ENCODE measurements at places on chromosomes 5 and 9.

- no peak for DNase-seq
These were observed 24.5 kb downstream of the PCSK5 start for GRCh38 chr9:75914883-75915452.

- no peak for DNase-seq
These were observed 14.5 kb downstream of the ADAM19 start for GRCh38 chr5:157561110-157561509.

GRCh38 chr5:154593071-154593470 lies 115.0 kb upstream of the HAND1 start:
- no peak for DNase-seq

DNA sequence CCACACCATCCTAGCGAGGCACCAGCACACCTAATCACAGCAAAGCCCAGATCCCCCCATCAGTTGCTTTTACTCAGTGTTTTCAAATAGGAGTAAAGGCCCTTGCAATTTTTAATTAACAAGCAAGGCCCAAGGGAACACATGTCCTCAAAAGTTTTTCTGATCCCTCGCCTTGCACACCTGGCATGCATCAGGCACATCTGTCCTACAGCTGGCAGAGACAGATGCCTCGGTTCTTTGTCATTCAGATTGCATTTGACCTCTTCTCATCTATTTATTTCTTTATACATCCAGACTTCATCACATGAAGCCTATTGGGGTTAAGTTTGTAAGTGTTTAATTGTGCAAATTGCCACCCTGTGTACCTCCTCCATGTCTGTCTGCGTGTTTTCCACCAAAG lies 241.4 kb downstream of the MARCHF11 start:
- DNase-seq, result no peak

- no peak for DNase-seq
These were observed 1.9 kb downstream of the RPS6 start for GRCh38 chr9:19378164-19378563.

DNA sequence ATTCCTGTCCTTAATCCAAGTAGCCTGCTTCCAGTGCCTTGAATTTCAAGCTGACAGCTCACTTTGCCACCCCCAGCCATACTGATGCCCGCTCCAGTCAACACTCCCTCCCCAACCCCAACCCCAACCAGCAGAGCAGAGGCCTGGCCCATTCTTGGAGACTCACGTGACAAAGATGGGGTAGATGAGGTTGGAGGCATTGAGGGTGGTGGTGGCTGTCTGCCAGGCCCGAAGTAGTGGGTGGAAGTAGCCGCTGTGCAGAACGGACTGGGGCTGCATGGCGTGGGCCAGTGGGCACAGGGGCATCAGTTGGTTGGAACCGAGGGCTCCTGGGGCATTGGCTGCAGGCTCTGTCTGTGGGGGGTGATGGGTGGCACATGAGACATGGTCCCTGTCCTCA lies 7.8 kb downstream of the ALAD start:
- no peak for DNase-seq

DNA sequence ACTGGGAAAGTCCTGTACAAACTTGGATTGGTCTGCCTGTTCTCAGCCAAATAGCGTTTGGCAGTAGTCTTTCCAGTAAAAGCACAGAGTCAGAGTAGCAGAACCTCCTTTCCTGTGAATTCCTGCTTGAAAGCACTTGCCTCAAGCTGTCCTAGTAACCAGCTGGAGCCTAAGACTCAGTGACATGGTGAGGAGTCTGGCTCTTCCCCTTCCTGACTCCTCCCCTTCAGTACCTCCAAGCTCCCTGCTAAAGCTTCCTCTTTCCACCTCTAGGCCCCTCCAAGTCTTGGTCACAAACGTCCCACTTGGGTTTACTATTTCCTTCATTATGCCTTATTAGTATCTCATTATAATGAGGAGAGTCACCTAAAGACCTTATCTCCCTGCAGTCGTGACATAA lies 21.4 kb upstream of the FAM81B start:
- no peak for DNase-seq

DNA sequence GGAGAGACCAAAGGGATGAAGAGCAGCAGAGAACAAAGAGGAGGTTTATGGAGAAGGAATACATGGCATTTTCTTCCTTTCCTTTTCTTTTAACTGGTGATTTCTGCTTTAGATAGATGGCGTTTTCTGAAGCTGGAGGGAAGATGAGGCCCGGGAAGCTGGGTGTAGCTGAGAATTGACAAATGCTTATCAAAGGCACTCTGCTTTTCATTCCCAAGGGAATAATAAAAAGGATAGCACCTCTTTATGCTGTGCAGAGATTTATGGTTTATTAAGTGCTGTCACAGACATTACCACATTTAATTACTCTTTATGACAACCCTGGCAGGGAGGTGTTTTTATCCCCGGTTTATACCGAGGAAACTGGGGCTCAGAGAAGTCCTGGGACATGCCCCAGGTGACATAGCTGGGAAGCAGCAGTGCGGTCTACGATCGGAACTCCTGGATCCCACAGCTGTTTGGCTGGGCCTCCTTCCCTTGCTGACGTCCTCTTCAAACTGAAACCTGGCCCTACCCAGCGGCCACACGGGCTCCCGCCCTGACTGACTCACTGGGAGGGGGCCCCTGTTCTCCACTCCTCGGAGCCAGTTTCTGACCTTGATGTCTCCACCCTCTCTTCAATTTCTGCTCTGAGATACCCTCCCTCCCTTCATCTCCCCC lies 8.2 kb upstream of the EPB41L4B start:
- no peak for DNase-seq

- no peak for DNase-seq
These were observed 10.5 kb upstream of the PTGES2 start for GRCh38 chr9:128138001-128138400.

DNA sequence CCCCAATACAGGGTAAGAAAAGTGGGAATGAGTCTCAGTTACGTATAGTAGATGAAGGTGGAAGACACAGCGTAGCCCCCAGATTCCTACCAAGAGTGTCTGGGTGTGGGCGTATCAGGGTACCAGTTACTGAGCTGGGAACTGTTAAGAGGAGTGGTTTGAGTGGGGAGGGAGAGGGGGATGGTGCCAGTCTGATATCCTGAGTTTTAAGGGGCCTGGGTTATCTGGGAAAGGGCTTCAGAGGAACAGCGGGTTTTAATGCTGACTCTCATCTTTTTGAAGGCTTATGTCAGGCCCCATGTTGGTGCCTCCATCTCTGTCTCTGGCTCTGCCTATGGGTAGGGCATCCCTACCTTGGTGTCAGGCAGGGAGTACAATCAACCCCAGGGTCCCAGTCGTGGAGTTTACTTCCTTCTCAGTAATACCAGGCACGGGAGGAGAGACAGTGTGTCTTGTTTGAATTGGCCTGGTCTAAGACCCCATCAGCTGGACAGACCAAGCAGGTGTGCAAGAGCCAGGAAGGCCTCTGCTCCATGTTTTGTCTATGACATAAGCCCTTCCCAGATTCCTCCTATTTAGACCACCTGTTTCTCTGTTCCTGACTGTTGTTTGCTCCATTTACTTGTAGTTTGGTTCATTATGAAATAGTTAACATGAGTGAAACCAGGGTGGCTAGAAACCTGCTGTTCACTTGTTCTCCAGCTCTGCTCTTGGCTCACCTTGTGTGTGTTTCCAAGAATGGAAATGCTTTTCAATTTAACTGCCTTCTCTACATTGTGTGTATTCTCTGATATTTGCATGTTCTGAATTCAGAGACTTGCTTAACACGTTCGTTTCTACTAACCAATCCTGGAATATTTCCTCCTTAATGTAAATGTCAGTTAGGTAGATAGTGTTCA lies 125.6 kb downstream of the DAB2IP start:
- DNase-seq, result no peak

DNA sequence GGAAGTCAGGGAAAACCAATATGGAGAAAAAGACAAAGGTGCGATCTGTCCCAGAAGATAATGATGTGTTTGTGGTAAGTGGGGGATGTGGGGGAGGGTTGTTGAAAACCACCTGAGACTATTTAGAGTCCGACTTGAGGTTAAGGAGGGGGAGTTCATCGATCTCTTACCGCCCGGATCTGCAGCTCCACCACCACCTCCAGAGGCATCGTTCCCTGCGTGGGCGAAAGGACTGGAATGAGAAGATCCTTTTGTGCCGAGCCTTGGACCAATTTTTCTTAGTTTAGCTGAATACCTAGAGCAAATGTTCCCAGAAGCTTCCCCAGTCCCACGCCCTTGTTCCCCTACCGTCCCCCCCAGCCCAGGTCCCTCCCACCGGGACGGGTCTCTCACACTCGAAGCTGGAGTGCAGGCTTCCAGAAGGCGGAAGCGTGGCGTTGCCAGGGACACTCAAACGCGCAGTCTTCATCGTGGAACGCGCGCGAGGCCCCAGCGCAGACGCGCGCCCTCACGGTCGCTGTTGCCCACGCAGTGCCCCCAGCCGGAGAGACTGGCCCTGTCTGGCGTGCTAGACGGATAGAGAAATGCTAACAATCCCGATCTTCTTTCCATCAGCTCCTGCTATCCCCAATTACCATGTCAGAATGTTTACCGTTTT lies at the start of gene SPATA6L:
SPATA6L (minus strand) TSS at position 439 of the 658 bp plus-strand sequence; CDS start at position 209, 230 bp downstream.
- DNase-seq, result no peak

DNA sequence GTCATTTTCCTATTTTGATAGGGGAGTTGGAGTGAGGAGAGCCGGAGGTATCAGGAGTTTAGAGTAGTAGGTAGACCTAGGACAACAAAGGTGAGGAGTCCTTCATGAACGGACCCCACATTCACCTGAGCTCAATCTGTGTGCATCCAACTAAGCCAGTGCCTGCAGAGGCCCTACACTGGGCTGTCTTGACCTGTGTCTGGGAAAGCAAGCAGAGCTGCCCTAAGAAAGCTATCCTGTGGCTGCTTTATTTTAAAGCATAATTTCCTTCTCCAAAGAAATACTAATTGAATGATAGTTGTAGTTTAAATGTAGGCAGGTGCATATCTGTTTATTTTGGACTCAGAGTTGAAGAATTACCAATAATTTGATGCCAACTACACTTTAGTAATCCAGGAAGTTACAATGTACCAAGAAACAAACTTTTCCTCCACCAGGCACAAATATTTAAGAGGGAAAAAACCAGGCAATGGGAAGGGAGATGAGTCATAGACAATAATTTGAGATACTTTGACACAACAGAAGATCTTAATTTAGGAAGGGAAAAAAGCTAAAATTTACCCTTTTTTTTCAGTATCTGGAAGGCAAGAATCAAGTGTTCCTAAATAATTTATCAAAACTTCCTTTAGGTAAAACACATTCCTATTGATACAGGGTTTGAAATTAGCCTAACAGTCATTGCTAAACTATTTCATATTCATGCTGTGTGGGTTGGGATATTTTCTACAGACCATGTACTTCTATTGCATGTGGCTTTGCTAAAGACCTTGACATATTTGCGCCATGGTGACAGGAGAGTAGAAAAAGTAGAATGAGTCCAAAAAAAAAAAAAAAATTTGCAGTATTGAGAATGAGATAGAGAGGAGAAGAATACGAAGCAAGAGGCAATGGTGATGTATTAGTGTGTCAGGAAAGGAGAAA lies 376.6 kb upstream of the TUSC1 start:
- no peak for DNase-seq

DNA sequence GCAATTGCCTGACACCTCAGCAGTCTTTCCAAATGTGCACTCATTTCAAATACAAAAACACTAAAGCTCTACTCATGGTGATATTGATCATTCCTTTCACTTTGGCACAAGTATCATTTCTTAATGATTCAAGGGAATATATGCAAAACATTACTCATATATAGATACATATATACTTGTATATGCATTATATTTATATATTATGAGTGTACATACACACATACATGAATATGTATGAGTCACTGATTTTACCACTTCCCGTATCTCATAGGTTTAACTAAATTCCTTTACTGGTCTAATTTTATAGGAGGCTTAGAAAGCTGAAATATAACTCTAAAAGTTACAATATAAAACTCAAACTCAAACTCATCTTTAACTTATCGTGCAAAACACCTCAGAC lies 156.5 kb downstream of the CDH9 start:
- DNase-seq, result no peak

GRCh38 chr9:18018221-18018620 lies 439.4 kb downstream of the SH3GL2 start:
- no peak for DNase-seq
